ENCODE measurements at places on chromosomes 2 and 18.

DNA sequence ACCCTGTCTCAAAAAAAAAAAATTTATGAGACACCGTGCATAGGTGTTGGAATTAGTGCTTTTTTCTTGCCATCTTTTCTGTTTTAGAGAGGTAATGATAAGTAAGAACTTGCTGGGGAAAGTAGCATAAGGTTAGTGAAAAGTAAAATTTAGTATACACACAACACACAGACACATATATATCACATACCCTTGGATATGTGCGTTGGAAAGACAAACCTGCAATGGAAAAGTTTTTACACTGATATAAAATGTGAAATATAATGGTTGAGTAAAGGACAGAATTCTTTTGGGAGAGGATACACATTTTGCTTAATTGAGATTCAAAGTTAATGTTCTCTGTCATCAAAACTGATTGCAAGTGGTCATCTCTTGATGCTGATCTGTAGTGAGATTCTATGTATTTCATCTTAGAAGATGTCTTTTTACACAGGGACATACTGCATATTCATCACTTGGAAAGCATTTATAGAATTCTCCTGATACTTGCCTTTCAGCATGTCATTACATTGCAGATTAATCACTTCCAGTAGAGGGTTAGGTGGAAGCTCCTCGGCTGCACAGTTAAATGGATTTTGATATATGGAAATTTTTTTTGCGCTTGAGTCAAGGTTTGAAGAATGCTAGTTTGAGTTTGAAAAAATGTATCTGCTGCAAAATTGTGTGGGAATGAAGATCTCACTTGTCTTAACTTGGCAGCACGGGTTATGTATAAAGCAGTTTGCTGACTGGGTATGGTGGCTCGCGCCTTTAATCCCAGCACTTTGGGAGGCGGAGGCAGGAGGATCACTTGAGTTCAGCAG lies 13.5 kb downstream of the PPP1CB start:
- DNase-seq: no peak

DNA sequence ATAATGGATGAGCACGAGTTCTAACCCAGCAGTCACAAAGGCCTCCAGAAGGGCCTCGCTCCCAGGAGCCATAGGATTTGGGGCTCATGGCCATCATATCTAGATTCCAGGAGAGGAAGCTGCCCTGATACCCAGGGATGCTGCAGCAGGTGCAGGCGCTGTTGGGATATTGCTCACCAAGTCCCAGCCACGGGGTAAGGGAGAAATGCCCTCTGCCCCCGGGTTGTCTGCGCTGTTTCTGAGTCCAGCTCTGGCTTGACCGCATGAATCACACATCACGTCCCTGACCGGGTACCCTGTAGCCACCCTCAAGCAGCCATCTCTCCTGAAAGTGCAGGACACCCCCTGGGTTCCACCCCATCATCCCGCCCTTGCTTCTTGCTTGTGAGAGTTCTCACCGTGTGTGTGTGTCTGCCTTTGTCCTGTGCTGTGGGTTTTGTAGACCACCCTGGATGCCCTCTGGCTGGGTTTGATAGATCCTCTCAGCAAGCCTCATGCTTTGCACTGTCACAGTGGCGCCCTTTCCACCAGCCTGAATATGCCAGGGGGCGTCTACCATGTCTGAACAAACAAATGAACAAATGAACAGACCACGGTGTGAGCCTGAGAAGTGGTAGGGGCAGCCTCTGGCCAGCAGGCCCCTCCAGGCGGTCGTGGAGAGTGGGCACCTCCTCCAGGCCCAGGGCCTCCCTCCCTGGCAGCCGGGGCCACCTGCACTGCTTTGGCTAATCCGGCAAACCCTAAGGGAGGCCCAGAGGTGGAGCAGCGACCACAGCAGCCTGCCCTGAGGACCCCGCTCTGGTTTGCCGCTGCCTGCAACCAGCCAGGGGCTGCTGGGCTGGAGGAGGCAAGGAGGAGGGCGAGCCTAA lies 32.1 kb downstream of the ADRA2B start:
- DNase-seq: no peak

- no peak for DNase-seq
Measured at GRCh38 chr2:175880-176820, 87.7 kb downstream of the SH3YL1 start.

GRCh38 chr2:149568138-149568537 lies 19.4 kb downstream of the MMADHC start:
- no peak for DNase-seq

DNA sequence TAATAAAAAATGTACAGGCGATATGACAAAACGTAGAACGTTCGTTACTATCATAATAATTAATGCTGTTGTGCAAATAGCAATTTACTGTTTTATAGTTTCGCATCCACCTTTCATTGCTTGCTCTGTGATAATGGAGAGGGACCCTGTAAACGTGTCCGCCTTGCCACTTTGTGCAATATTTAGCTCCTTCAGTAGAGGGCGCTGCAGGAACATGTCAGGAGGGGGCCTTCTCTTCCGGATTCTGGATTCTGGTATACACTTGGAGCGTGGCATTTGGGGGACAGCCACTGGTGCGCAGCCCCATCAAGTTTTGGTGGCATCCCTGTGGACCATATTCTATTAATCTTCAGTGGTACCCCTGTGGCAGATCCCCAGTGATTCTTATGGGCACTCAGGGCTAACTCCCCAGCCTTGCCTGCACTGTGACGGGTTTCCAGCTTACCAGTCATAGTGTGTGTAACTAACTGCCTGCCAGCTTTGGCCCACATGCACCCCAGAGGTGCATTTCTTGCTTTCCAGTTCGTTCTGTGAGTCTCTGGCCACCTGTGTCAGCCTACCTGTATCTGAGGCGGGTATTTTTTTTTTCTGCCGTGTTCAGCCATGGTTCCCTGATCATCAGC lies 140.3 kb downstream of the CYRIA start:
- peak; percentile 21 for DNase-seq

- DNase-seq: no peak
Measured at GRCh38 chr2:111534910-111535352, 349.1 kb downstream of the ANAPC1 start.

GRCh38 chr2:65417509-65418085 lies 14.8 kb downstream of the SPRED2 start:
- no peak for DNase-seq

DNA sequence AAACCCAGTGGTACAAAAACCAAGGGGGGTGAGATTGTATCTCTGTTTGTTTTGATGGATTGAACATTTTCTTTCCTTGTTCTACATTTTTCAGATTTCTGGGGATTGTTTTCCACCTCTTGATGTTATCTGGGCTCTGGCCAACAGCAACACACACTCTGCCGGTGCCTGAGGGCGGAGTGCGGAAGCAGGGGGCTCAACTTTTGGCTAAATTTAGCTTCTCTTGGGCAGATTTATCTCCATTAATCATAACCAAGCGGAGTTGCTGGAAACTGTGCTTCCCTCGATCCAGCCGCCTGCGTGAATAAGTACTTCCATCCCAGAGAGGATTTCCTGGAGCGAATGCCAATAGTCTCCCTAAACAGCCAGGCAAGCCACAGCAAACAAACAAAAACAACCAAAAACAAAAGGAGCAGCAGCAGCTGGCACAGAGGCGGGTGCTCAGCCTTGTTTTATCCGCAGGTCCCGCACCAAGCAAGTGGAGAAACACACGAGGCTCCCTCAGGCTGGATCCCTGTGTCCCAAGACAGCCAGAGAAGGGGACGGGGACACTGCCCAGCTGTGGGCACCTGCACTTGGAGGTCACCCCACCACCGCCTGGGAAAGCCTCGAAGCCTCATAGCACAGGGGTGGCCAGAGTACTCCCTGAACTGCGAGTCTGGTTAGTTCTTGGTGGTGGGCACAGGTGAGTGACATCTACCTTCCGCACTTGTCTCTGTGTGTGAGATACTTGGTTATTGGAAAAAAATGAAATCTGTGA lies 143.4 kb downstream of the NDUFA10 start:
- DNase-seq: no peak

DNA sequence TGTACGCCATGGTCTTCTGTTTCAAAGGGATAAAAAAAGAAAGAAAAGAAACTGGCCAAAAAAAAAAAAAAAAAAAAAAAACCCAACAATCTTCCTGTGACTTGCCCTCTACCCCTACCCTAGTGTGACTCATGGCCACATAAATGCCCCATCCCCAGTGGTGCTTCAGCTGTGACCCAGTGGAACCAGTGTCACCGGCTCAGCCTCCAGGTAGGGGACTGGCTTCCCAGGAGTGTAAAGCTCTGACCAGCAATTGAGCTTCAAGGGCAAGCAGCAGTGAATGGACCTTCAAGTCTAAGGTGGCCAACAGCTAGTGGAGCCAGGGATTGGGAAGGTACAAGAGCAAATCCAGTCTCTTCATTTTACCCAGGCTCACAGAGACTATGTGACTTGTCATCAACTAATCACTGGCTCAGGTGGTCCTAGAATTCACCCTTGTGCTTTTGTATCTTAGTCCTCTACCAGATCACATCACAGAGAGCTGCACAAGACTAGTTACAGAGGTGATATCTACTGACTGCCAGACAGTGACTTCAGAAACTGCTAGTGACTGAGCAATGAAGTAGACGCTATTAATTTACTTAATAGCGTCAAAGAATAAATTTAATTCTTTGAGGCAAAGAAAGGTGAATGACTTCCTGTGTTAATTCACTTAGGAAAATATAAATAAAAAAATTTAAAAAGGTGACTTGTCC lies 1.3 kb upstream of the TGFBRAP1 start:
- DNase-seq: no peak
